ENCODE measurements at places on chromosomes 1 and 21.

- DNase-seq, result no peak
Measured at GRCh38 chr1:36645867-36646266, 163.2 kb upstream of the CSF3R start.

DNA sequence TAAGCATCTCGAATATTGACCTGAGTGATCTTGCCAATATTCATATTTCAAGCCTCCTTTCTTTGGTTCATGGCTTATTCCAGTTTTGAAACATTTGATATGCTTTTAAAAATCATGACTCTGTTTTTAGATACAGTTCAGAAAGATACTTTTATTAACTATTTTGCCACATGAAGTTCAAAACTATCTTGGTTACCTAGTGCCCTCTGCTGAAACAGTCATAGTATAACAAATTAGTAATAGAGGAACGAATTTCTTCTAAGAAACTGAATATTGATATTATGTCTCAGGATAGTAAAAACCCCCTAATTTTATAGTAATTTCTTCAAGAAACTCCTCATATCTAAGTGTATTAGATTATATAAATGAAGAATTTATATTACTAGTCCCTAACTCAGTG is 52.6 kb upstream of the RC3H1 start:
- DNase-seq, result no peak

DNA sequence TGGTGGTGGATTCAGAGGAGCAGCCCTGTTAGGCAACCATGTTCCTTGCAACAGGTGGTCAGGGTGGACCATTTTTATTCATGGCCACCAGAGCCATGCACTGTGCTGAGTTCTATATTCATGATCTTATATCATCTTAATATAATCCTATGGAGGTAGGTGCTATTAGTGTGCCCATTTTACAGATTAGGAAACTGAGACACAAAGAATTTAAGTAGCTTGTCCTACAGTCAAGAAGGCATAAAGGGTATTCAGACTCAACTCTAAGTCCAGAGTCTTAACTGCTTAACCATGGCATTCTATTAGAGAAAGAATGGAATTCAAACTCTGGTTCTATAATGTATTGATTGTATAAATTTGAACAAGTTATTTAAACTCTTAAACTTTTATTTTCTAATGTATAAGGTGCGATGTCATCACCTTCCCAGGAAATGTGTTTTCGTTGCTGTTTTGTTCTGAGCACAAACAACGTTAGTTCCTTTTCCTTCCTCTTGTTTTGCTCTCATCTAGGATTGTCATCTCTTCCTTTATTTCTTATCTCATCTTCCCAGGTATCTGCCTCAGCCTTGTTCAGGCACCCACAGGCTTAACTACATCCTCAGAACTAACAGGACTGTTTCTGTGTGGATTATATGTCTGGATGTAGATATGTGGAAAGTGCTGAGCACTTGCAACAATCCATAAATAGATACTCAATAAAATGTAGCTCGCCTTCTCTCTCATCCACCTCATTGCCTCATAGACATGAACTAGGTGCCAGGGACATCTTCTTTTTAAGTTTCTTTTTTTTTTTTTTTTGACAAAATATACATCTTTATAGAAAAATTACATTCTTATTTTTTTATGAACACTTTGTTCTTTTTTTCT is 207.1 kb downstream of the NFIA start:
- no peak for DNase-seq

DNA sequence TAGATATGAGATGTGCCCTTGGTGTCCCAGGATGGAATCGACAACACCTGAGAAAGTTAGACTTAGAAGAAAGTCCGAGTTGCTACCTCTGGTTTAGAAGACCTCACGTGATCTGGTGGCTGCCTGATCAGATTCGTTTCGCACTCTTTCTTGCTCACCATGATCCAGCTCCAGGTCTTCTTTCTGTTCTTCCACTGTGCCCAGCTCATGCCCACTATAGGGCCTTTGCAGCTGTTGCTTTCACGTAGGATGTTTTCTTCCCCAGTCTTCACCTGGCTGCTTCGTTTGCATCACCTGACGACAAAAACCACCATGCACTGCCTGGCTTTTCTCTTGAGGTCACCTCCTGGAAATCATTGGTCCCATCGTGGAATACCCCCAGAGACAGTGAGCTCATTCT is 311.1 kb downstream of the PRDM2 start:
- DNase-seq, result no peak

DNA sequence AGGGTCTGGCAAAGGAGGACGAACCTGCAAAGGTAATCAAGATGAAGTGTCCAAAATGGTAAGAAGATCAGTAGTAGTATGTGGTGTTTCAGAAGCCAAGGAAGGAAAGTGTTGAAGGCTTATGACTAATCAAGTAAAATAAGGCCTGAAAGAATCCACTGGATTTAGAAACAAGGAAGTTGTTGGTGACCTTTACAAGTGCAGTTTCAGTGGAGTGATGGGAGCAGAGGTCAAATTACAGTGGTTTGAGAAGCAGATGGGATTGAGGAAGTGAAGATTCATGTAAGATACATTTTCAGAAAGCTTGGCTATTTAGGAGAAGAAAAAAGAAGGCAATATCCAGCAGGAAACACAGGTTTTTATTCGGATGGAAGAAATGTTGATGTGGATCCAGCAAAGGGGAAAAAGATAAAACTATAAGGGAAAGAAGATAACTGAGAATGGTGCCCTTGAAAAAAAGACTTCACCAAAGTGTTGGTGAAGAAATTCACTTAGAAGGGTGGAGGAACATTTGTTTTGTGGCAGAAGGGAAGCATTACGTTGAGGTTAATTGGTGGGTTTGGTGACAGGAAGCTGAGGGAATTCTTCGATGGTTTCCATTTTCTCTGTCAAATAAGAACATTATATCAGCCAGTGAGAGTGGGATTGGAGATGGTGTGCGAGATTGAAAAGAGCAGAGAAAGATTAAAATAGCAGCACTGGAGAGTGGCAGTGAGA is 2.1 kb downstream of the ARMH1 start:
- DNase-seq, result no peak

- DNase-seq, result no peak
Measured at GRCh38 chr1:236907205-236907604, 97.0 kb downstream of the MT1HL1 start.

GRCh38 chr1:21673277-21673780 is 4.2 kb upstream of the RAP1GAP start:
- no peak for DNase-seq

- DNase-seq, result no peak
Measured at GRCh38 chr1:26784023-26784871, 3.5 kb upstream of the PIGV start.

- DNase-seq, result no peak
Measured at GRCh38 chr21:26041431-26042180, 129.0 kb downstream of the APP start.

DNA sequence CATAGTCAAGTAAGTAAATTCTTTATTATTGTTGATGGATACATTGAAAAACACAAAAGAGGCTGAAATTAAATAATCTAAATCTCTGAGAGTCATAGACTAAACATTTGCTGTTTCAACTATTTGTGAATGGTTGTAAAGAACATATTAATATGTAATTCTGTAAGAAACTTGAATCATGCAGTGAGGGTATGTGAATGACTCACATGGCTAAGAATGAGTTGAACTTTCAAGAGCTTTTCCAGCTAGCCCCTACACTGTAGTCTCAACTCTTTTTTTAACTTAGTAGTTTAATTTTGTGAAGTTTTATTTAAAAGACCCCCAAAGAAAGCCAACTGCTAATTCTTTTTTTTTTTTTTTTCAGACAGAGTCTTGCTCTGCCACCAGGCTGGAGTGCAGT is 588.1 kb downstream of the DPYD start:
- DNase-seq, result no peak

- DNase-seq, result no peak
Measured at GRCh38 chr1:204476563-204476962, 18.0 kb downstream of the PIK3C2B start.

- DNase-seq, result no peak
Measured at GRCh38 chr1:162908780-162909179, 47.8 kb upstream of the CCDC190 start.

GRCh38 chr1:18967066-18967690 is 10.7 kb upstream of the IFFO2 start:
- no peak for DNase-seq

GRCh38 chr1:164617377-164618201 is 58.6 kb downstream of the PBX1 start:
- DNase-seq, result no peak
